ENCODE measurements at places on chromosomes 12 and 14. TPM values are rescaled to one million over a fixed set of nuclear protein-coding genes. Genes with fewer than 3 reads are reported as not detected.

OAS1 gene
- total RNA-seq, result 0.28 TPM

POTEM gene
- total RNA-seq, result not detected

HELB gene
- total RNA-seq, result 2.6 TPM

LIN7A gene
- 12.7 TPM for total RNA-seq

BMAL2 gene
- total RNA-seq, result 21.4 TPM

C1R gene
- 197 TPM for total RNA-seq

LBHD2 gene
- total RNA-seq, result not detected

HOXC6 gene
- total RNA-seq, result 0.28 TPM

OTOGL gene
- total RNA-seq, result 0.14 TPM

ENDOU gene
- total RNA-seq, result not detected

FAIM2 gene
- total RNA-seq, result 5.5 TPM

KIF5A gene
- 0.09 TPM for total RNA-seq

KRT6C gene
- total RNA-seq, result not detected

PPFIA2 gene
- total RNA-seq, result 2.2 TPM

ACRBP gene
- total RNA-seq, result 0.28 TPM

C12orf50 gene
- total RNA-seq, result not detected

TPH2 gene
- not detected for total RNA-seq

FLVCR2 gene
- total RNA-seq, result 0.92 TPM

TAS2R30 gene
- 2.9 TPM for total RNA-seq

TRHDE gene
- 3.5 TPM for total RNA-seq

CELA1 gene
- total RNA-seq, result not detected

DDHD1 gene
- 16.5 TPM for total RNA-seq

SLC7A7 gene
- 4.1 TPM for total RNA-seq

KERA gene
- total RNA-seq, result not detected

ZCRB1 gene
- 26.5 TPM for total RNA-seq

AHNAK2 gene
- total RNA-seq, result 59.3 TPM

SMAGP gene
- total RNA-seq, result 2.6 TPM

IQSEC3 gene
- total RNA-seq, result 1.4 TPM

OR4K1 gene
- not detected for total RNA-seq

GYS2 gene
- not detected for total RNA-seq

SLC10A1 gene
- total RNA-seq, result not detected

KCNH5 gene
- total RNA-seq, result 0.09 TPM

NCOR2 gene
- total RNA-seq, result 36.1 TPM

GABARAPL1 gene
- total RNA-seq, result 77.6 TPM

BLOC1S1 gene
- 136 TPM for total RNA-seq

RFC5 gene
- 7.8 TPM for total RNA-seq

CDKN1B gene
- total RNA-seq, result 32.5 TPM

DLK1 gene
- total RNA-seq, result not detected

GALNT9 gene
- 0.14 TPM for total RNA-seq

SOAT2 gene
- total RNA-seq, result not detected

GPD1 gene
- not detected for total RNA-seq

TTC9 gene
- total RNA-seq, result under 0.01 TPM

SLC38A4 gene
- 4.2 TPM for total RNA-seq

LPAR5 gene
- not detected for total RNA-seq
